ENCODE measurements at places on chromosomes 11 and 22.

- no peak for DNase-seq
Observed at GRCh38 chr11:66420671-66421476, at the start of gene NPAS4. Gene NPAS4, plus strand, starts transcription at chr11:66421035. Its CDS starts 145 bp downstream, at chr11:66421180.

DNA sequence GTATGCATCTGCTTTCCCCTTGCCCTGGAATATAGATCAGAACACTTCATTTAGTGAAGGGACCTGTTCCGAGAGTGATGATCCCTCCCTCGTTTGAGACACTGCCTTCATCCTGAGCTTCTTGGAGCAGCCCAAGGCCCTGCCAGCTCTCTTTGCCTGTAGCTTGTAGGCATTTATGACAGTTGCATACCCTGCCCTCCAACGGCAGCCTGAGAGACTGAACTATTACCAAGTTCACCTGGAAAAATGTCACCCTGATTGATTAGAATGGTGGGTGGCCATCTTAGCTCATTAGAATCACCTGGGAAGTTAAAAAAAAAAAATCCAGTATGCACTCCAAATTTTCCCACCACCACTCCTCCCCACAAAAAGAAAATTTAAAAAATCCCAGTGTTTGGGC is 1.5 kb downstream of the MICAL3 start:
- no peak for DNase-seq

- DNase-seq = no peak
Observed at GRCh38 chr11:11336664-11337063, 16.4 kb downstream of the CSNK2A3 start.

- DNase-seq = no peak
Observed at GRCh38 chr22:46531581-46532175, 5.7 kb downstream of the CELSR1 start.

Measured in stimulated activated CD8-positive, alpha-beta memory T cell treated with anti-CD3 and anti-CD28 coated beads, Interleukin-4, amount 100 ng/mL, for 24 hours (primary cell).